Hematopoietic multipotent progenitor cell treated with erythropoietin and hydrocortisone succinate and interleukin-3 and kit ligand, for 8 days (in vitro differentiated cells): ENCODE measurements at places on chromosomes 7 and 10.

- peak; percentile 100 for DNase-seq
These were observed 9.2 kb upstream of the HNRNPF start for GRCh38 chr10:43417950-43418768.

GRCh38 chr10:29279779-29280487 lies 8.9 kb upstream of the LYZL1 start:
- no peak for DNase-seq

GRCh38 chr7:152743600-152743999 lies 16.0 kb upstream of the ACTR3B start:
- DNase-seq: no peak

- DNase-seq: no peak
These were observed 41.7 kb downstream of the ATAD1 start for GRCh38 chr10:87776328-87776727.
